Mesothelial cell of epicardium (in vitro differentiated cells): ENCODE measurements at places on chromosomes 4 and X. TPM values are rescaled to one million over a fixed set of nuclear protein-coding genes. Genes with fewer than 3 reads are reported as not detected.

CFAP299 gene
- 0.22 TPM in 1 of 3 replicates, not detected in the others for total RNA-seq

TLR6 gene
- total RNA-seq: 0.77 to 1.2 TPM (median 0.98 TPM) in 3 replicates

GPC4 gene
- 43.4 to 46.9 TPM (median 44.8 TPM) in 3 replicates for total RNA-seq

KLB gene
- not detected in 3 replicates for total RNA-seq

PCDH7 gene
- 74.3 to 78.8 TPM (median 76.7 TPM) in 3 replicates for total RNA-seq

TRO gene
- total RNA-seq: 174 to 180 TPM (median 177 TPM) in 3 replicates

EREG gene
- total RNA-seq: 0.04 to 0.22 TPM in 2 of 3 replicates, not detected in the other

TIGD4 gene
- total RNA-seq: 0.43 to 0.65 TPM (median 0.58 TPM) in 3 replicates

TFDP3 gene
- not detected in 3 replicates for total RNA-seq

NOX1 gene
- not detected in 3 replicates for total RNA-seq

OCIAD2 gene
- 72.4 to 76.0 TPM (median 73.1 TPM) in 3 replicates for total RNA-seq

CFAP47 gene
- 0.27 to 0.54 TPM (median 0.34 TPM) in 3 replicates for total RNA-seq

DCLK2 gene
- 49.2 to 52.5 TPM (median 49.5 TPM) in 3 replicates for total RNA-seq

P2RY8 gene
- total RNA-seq: not detected in 3 replicates

SPATA18 gene
- 10.0 to 11.1 TPM (median 10.8 TPM) in 3 replicates for total RNA-seq

IBSP gene
- not detected in 3 replicates for total RNA-seq

PRKX gene
- 57.3 to 59.3 TPM (median 58.8 TPM) in 3 replicates for total RNA-seq

NKX6-1 gene
- not detected in 3 replicates for total RNA-seq

RAB39B gene
- total RNA-seq: 1.6 to 1.9 TPM (median 1.7 TPM) in 3 replicates

PTPN13 gene
- total RNA-seq: 42.9 to 45.4 TPM (median 44.3 TPM) in 3 replicates

TRIM60 gene
- total RNA-seq: not detected in 3 replicates

C4orf54 gene
- total RNA-seq: 0.02 to 0.04 TPM (median 0.04 TPM) in 3 replicates

JADE1 gene
- 18.6 to 21.0 TPM (median 19.8 TPM) in 3 replicates for total RNA-seq

SSX2B gene
- not detected in 3 replicates for total RNA-seq

NEUROG2 gene
- total RNA-seq: not detected in 3 replicates

ADGRA3 gene
- 104 to 109 TPM (median 105 TPM) in 3 replicates for total RNA-seq

GAGE12F gene
- not detected in 3 replicates for total RNA-seq

TMEM271 gene
- total RNA-seq: 0.11 TPM in 1 of 3 replicates, not detected in the others

MAGED4 gene
- 75.6 to 94.1 TPM (median 80.2 TPM) in 3 replicates for total RNA-seq

BRS3 gene
- total RNA-seq: not detected in 3 replicates

GAGE1 gene
- total RNA-seq: not detected in 3 replicates

ADH7 gene
- not detected in 3 replicates for total RNA-seq

PRSS12 gene
- 43.5 to 46.7 TPM (median 46.2 TPM) in 3 replicates for total RNA-seq

CCDC120 gene
- total RNA-seq: 33.5 to 35.1 TPM (median 33.7 TPM) in 3 replicates

QDPR gene
- total RNA-seq: 25.2 to 28.4 TPM (median 28.3 TPM) in 3 replicates

GAGE12D gene
- total RNA-seq: not detected in 3 replicates

NXF2B gene
- total RNA-seq: not detected in 3 replicates

IGFBP7 gene
- 98.5 to 114 TPM (median 107 TPM) in 3 replicates for total RNA-seq

RRH gene
- 0.29 to 0.45 TPM (median 0.40 TPM) in 3 replicates for total RNA-seq

SMR3B gene
- not detected in 3 replicates for total RNA-seq

CRMP1 gene
- total RNA-seq: 14.6 to 16.5 TPM (median 15.7 TPM) in 3 replicates

TBL1X gene
- 32.5 to 34.5 TPM (median 32.7 TPM) in 3 replicates for total RNA-seq

AWAT2 gene
- total RNA-seq: not detected in 3 replicates

ITM2A gene
- total RNA-seq: 4.9 to 7.7 TPM (median 5.3 TPM) in 3 replicates

CYBB gene
- 0.05 to 0.38 TPM (median 0.07 TPM) in 3 replicates for total RNA-seq

GAGE12J gene
- total RNA-seq: not detected in 3 replicates

ITGB1BP2 gene
- total RNA-seq: 3.7 to 4.4 TPM (median 3.7 TPM) in 3 replicates

HDX gene
- total RNA-seq: 12.6 to 13.1 TPM (median 12.9 TPM) in 3 replicates

GALNTL6 gene
- 1.3 to 2.2 TPM (median 2.0 TPM) in 3 replicates for total RNA-seq

FUNDC1 gene
- total RNA-seq: 12.7 to 14.1 TPM (median 12.7 TPM) in 3 replicates

RBMXL3 gene
- not detected in 3 replicates for total RNA-seq

NKX1-1 gene
- total RNA-seq: not detected in 3 replicates

MSX1 gene
- total RNA-seq: 44.9 to 50.3 TPM (median 46.0 TPM) in 3 replicates
